Lung (tissue), 17 donors: ENCODE measurements at places on chromosomes 3 and 15.

GRCh38 chr15:68981941-68982340 lies 32.6 kb upstream of the NOX5 start:
- H3K27ac ChIP-seq: no peak overlapping the region
- no peak for DNase-seq
- no peaks in the 10 kb centered on the region for H3K36me3 ChIP-seq
- H3K27me3 ChIP-seq: no peaks in the 10 kb centered on the region

GRCh38 chr3:88291486-88291885 lies 141.7 kb downstream of the C3orf38 start:
- no peaks in the 10 kb centered on the region for H3K4me1 ChIP-seq
- no peak overlapping the region for H3K4me3 ChIP-seq
- H3K27ac ChIP-seq: no peak overlapping the region
- H3K27me3 ChIP-seq: no peaks in the 10 kb centered on the region
- no peak for DNase-seq

DNA sequence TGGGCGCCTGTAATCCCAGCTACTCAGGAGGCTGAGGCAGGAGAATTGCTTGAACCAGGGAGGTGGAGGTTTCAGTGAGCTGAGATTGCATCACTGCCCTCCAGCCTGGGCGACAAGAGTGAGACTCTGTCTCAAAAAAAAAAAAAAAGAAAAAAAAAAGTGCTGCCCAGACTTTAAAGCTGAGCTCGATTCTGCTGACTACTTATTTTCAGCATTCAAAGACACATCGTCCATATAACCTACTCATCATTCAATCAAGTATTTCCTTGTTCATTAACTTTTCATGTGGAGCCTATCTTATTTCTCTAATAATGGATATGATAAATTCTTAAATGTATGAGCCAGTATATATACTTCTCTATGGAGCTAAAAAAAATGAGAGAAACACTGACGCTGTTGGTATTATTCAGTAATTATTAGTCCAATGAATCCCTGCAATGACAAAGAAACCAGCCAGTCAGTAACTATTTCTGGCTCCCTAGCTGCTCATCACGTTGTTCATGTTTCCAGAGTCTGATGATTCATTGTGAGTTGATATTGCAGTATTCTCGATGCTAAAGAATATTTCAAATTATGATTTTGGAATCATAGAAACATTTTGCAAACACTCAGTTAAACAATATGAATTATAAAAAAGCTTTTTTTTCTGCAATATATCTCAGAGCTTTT lies 111.9 kb downstream of the RAP2B start:
- no peak for DNase-seq
- no peaks in the 10 kb centered on the region for H3K36me3 ChIP-seq
- no peak overlapping the region for H3K27ac ChIP-seq
- no peaks in the 10 kb centered on the region for H3K27me3 ChIP-seq
- no peaks in the 10 kb centered on the region for H3K4me1 ChIP-seq
- no peak overlapping the region for H3K4me3 ChIP-seq

DNA sequence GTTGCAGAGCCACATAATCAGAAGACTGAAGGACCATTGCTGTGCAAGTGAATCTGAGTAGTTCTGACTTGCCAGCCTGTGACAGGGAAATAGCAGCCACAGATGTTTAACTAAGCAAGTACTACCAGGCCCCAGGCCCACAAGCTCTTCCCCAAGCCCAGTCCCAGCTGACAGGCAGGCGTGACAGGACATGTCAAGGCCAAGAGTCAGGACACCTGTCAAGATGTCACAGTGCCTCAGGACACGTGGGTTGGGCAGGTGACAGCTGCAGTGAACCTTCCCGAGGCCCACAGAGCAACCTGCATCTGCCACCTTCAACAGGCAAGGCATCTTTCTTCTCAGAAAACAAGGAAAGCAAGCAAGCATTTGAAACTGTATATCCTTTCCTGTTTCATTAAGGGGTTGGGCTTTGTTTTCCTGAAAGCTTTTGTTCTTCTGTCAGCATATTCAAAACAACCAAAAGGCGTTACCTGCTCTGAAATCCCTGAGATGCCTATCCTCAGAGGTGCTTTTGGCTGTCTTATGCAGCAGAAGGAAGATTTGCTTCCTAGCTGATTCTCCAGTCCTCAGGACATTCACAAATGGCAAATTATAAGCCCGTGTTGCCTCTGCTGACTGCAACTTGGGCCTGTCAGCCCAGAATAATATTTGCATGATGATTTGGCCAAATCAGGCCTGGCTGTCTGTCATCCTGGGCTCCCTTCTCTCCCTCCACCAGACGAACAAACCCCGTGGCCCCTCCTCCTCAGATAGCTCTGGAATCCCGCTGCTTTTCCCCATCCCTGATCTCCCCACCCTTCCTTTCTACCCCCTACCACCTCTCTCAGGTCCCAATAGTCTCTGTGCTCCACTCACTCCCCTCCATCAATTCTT lies 171.8 kb upstream of the WNT5A start:
- H3K4me1 ChIP-seq: no peaks in the 10 kb centered on the region
- H3K36me3 ChIP-seq: no peaks in the 10 kb centered on the region
- no peak for DNase-seq
- H3K27ac ChIP-seq: no peak overlapping the region

- H3K4me1 ChIP-seq: peaks cover 41% of the 10 kb centered on the region
- H3K27me3 ChIP-seq: no peaks in the 10 kb centered on the region
- no peak overlapping the region for H3K27ac ChIP-seq
- H3K4me3 ChIP-seq: no peak overlapping the region
Observed at GRCh38 chr15:66765478-66766281, 63.6 kb downstream of the SMAD6 start.

- H3K4me1 ChIP-seq: no peaks in the 10 kb centered on the region
- peak; percentile 26 for DNase-seq
- H3K4me3 ChIP-seq: no peak overlapping the region
- no peak overlapping the region for H3K27ac ChIP-seq
Observed at GRCh38 chr3:121757087-121757811, 7.7 kb upstream of the GOLGB1 start.

DNA sequence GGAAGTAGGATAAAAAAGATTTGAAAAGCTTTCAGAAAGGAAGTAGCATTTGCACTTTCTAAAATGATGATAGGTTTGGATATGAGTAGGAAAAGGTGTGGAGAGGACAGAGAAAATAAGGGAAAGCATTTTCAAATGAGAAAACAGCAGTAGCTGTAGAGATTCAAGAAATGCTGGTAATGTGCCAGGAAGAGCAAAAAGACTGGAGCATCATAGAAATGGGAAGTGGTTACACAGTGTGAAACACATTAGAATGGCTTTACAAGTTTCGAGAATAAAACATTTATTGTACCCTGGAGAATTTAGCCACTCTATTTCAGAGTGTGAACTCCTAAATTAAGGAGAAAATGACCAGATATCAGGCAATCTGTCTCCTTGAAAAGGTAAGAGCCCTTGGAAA lies 108.3 kb upstream of the CHL1 start:
- DNase-seq: no peak
- no peaks in the 10 kb centered on the region for H3K27me3 ChIP-seq
- no peaks in the 10 kb centered on the region for H3K4me1 ChIP-seq

- peaks cover 21% of the 10 kb centered on the region for H3K27me3 ChIP-seq
- peaks cover 8% of the 10 kb centered on the region for H3K4me1 ChIP-seq
- H3K4me3 ChIP-seq: no peak overlapping the region
- peak; percentile 22 for DNase-seq
- H3K36me3 ChIP-seq: no peaks in the 10 kb centered on the region
Observed at GRCh38 chr15:65981837-65982626, 112.7 kb downstream of the RAB11A start.

DNA sequence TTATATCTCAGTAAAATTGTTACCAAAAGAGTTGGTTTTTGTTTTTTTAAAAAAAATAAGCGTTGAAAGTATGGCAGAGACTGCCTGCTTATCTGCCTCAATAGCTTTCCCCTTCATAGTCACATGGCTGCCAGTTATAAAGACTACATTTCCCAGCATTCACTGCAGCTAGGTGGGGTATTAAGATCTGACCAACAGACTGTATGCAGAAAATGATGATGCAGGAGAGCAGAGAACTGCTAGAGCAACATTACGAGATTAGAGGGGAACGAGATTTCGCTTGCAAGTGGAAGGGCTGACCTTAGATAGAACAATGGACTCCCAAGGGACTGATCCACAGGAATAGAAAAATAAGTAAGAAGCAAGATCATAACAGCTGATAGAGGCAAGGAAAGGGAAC lies 14.3 kb downstream of the RHOA start:
- no peaks in the 10 kb centered on the region for H3K4me1 ChIP-seq
- H3K27me3 ChIP-seq: no peaks in the 10 kb centered on the region
- no peak overlapping the region for H3K27ac ChIP-seq
- peak; percentile 42 for DNase-seq

DNA sequence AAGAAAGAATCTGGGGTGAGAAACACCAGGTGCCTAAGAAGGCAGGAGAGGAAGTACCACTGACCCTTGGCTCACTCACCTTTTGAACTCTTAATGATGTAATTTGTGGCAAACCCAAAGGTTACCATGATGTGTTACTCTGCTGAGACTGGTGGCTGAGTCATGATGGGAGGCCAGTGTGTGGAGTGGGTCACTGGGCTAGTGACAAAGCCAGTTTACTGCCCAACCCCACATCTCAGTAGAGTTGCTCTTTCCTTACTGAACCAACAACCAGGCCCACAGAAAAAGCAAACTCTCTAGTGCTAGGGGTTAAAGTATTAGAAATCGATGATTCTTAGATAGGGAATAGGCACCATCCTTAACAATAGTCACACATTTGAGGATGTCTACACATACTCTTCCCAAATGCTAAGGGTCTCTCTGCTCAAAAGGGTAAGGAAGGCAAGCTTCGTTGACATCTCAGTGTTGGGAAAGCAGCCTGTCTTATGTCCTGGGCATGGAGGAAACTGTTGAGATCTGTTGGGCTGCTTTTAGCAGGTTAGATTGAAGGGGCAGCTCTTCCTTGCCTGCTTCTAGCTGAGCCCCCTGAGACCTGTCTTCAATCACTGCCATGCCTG lies 3.1 kb downstream of the RBP2 start:
- no peak overlapping the region for H3K27ac ChIP-seq
- H3K27me3 ChIP-seq: no peaks in the 10 kb centered on the region
- H3K36me3 ChIP-seq: no peaks in the 10 kb centered on the region
- DNase-seq: no peak
- H3K4me3 ChIP-seq: no peak overlapping the region
